ENCODE measurements at places on chromosomes 3 and 15. TPM values are rescaled to one million over a fixed set of nuclear protein-coding genes. Genes with fewer than 3 reads are reported as not detected.
A peak's percentile ranks its signal among the peaks of the same experiment; 100 is the strongest.

DNA sequence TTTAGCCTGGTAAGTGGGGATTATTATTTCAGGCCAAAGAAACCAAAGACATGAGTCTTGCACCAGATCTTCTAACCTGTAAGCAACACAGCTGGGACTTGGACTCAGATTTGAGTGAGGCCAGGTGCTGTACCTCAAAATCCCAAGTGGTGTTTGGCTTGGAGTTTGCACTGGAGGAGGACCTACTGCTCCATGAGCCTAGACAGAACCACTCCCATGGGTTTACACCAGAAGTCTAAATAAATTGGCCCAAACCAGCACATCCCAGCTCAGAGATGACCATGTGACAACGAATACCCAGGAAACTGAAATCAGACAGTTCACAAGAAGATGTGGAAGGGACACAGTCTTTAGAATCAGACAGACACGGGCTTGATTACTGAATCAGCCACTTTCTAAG lies 47.5 kb downstream of the MINAR1 start:
- DNase-seq = no peak

GRCh38 chr15:91813924-91814323 lies 39.6 kb upstream of the SLCO3A1 start:
- no peak for DNase-seq

- DNase-seq = peak; percentile 10
These were observed 7.6 kb downstream of the TEX264 start for GRCh38 chr3:51678641-51679040.

DNA sequence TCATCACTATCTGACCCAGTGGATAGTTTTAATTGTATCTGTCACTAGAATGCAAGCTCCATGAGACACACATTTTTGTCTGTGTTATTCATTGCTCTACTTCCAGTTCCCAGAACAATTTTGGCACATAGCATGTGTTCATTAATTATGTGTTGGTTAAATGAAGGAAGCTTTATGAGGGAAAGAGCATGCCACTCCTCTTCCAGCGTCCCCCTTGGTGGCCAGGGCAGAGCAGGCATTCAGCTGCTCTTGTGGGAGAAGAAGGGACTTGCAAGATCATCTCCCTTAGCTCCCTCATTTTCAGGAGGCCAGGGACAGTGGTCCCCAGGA lies 489 bp upstream of the GALNT15 start:
- peak; percentile 18 for DNase-seq

DNA sequence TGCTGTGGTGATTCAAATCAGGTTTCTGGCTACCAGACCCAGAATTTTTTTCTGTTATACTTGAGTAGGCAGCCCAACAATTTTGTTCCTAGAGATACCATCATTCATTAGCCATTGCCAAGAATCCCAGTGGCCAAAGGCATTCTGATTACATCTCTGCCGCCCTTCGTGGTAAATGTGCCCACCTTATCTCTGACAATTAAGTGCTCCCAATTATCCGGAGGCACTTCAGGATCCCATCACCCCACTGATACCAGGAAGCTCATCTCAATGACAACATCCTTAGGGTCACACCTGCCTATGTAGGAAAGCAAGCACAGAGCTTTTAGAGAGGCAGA lies 43.2 kb upstream of the RPL35A start:
- no peak for DNase-seq

- DNase-seq = peak; percentile 62
These were observed 90.1 kb upstream of the BHLHE40 start for GRCh38 chr3:4888913-4889846.

RARRES1 gene
- 3.7 TPM for total RNA-seq

- no peak for DNase-seq
These were observed 67.2 kb upstream of the TGFBR2 start for GRCh38 chr3:30539206-30539605.

DNA sequence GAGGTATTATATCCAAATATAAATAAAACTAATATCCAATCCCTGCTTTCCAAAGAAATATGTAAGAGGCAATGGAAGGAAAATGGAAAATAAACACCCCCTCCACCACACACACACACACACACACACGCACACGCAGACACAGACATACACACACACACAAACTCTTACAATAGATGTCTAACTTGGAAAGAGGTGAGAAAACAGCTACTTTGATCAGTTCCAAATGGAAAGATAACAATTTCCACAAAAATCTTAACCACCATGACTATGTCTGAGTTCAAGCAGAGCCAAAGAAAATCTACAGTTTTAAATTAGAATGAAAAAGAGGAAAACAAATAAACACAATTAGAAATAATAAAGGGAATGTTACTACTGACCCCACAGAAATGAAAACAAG lies 285.3 kb upstream of the TGFBR2 start:
- DNase-seq = no peak

DNA sequence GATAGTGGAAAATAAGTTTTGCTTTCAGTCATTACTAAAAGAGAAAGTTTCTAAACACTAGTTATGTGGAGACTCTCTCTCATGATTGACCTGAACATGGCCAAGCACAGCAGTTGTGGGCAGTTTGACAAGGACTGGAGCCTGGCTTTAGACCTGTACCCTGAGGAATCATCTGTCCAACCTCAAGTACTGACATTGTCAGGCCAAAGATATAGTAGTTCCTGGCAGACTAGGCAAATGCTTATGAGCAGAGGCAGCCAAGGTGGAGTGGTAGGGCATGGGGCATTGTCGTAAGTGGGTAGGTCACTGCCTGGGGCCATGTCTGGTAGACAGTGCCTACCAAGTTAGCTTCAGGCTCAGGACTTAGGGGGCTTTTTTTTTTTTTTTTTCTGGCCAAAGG lies 20.9 kb downstream of the PLAAT1 start:
- DNase-seq = no peak

DNA sequence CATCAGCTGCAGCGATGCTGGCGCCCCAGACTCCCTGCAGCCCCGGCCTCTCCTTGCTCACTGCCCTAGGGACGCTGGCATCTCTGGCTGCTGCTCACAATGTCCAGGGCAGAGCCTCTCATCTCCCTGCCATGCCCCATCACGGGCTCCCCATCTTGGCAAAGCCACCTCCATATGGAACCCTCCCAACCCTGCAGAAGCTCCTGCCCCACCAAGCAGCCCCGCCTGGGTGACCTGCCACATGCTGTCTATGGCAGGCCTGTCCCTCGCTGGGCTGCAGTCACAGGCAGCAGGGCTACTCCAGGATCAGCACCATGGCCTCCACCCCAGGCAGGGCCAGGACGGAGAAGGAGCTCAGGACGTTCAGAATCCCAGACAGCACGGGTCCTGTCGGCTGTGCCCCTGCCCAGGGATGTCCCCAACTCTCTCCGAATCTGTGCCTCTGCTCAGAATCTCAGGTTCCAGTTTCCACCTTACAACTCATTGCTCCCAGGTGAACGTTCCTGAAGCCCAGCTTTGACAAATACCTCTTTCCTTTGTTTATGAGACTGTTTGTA lies 58.4 kb downstream of the PLXNA1 start:
- no peak for DNase-seq

SCAMP5 gene
- total RNA-seq = 4.4 TPM

UNC13C gene
- not detected for total RNA-seq

DNA sequence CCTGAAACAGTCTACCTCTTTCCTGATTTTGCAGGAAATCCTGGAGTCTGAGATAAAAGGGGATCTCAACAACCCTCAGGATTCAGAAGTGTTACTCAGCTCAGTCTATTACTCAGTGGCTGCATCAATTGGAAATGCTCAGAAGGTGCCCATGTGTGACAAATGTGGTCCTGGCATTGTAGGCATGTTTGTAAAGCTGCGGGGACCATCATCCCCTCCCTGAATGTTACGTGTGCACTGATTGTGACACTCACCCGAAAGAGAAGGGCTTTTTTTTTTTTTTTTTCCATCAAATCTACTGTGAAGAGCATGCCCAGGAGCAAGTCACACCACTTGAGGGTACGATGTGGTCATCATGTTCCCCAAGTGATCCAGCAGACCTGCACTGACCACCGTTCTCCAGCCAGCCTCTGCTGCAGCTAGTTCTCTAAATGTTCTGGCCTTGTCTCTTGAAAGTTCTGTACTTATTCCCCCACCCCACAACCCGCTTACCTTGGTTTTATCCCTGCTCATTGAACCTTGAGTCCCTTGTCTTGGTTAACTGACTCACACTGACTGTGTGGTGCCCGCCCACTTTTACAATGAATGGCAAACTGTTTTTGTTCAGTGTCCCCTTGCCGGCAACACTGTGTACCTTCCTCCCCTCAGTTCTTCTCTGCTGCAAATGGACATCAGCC lies 19.8 kb downstream of the ST3GAL6 start:
- peak; percentile 46 for DNase-seq

Measured in RPMI7951 (cell line).